ENCODE measurements at places on chromosomes 12 and 14.

GRCh38 chr14:106694638-106695393, 1168.4 kb downstream of the TMEM121 start:
- DNase-seq: no peak

- peak; percentile 66 for DNase-seq
These were observed 551 bp downstream of the METTL1 start for GRCh38 chr12:57771236-57771872.

- DNase-seq: no peak
These were observed 149.2 kb upstream of the BTG1 start for GRCh38 chr12:92294676-92295440.

- no peak for DNase-seq
These were observed 87.5 kb downstream of the SLC6A15 start for GRCh38 chr12:84825149-84825548.

- DNase-seq: no peak
These were observed 82.9 kb downstream of the RCOR1 start for GRCh38 chr14:102675396-102675795.

GRCh38 chr12:25322351-25322750, 71.6 kb upstream of the KRAS start:
- no peak for DNase-seq

GRCh38 chr12:110641521-110641920, 27.6 kb downstream of the TCTN1 start:
- no peak for DNase-seq

GRCh38 chr12:24359418-24359817, 409.9 kb upstream of the SOX5 start:
- DNase-seq: no peak

DNA sequence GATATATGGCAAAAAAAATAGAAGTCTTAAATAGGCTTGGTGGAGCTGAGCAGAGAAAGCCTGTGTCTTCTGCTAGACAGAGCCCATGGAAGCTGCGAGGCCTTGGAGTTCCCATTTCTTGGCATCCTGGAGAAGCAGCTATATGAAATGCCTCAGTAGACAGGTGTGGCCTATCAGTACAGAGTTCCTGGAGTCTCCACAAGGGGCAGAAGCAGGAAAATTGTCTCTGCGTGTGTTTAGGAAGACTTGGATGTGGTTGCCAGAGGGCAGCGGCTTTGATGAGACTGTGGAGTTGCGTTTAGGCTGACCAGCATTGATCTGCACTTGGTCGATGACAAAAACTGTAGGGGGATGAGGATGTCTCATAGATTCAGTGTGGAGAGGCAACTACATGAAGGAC, 334.5 kb upstream of the SEL1L start:
- DNase-seq: no peak

DNA sequence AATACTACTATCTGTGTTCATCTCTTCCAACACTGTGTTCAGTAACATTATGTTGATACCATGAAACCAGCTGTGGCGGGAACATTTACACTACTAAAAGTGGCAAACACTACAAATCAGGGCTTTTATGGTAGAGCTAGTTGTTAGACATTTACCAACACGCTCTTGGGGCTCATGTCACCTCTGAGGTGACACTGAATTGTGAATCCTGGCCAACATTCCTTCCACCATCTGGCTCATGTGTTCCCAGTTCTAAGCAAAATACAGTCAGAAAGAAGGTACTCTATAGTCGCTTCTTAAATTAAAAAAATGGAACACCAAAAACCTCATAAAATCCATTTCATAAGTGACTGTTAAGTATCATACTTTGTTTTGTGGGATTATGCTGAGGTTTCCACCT, 436.6 kb downstream of the FUT8 start:
- DNase-seq: no peak

DNA sequence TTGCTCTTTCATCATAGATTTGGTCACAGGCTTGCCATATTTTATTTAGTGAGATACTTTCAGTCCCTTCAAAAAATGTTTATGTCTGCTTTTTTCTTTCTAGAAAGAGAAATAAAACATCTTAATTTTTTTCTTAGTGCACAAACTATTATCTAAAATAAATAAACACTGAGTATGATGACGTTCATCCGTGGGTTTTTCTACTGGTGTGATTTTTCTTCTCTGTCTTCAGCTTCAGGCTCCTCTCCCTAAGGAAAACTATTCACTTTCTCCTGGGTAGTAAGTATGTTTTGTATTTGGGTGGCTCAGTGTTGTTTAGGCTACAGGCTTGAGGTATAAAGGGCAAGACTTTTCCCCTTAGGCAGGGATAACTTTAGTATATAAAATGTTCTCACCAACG, 154.7 kb downstream of the DACT1 start:
- no peak for DNase-seq

- DNase-seq: no peak
These were observed 4.0 kb downstream of the C1S start for GRCh38 chr12:7064516-7064915.

- DNase-seq: no peak
These were observed 12.1 kb downstream of the CCDC63 start for GRCh38 chr12:110858848-110859247.

DNA sequence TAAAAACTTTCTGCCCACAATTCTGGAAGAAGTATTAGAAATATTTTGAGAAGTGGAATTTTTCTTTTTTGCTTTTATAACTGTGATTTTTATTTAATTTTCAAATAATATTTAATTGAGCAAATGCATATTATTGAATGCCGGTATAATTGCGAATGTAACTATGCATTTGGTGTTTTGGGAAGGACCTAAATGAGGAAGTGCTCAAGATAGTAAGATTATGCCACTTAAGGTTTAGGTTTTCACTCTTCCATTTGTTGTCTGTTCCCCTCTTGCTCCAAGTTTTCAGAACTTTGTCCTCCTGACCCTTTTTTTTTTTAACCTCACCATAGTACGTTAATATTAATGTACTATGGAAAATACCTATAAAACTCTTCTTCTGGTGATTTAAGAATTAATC, 85.8 kb downstream of the KIAA0586 start:
- DNase-seq: no peak

DNA sequence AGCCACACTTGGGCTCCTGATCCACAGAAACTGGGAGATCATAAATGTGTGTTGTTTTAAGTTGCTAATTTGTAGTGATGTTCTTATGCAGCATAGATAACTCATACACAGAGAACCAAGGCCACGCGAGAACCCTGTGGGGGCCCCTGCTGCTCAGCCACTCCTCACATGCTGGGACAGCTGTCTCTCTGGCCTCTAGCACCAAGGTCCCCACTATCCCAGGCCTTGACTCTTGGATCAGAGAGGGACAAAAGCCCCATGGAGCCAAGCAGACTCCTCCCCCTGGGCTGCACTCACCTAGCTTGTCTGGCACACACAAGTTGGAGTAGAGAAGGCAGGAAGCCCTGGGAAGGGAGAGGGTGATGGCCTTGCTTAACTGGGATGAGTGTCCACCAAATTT, 11.3 kb downstream of the PLD4 start:
- no peak for DNase-seq

DNA sequence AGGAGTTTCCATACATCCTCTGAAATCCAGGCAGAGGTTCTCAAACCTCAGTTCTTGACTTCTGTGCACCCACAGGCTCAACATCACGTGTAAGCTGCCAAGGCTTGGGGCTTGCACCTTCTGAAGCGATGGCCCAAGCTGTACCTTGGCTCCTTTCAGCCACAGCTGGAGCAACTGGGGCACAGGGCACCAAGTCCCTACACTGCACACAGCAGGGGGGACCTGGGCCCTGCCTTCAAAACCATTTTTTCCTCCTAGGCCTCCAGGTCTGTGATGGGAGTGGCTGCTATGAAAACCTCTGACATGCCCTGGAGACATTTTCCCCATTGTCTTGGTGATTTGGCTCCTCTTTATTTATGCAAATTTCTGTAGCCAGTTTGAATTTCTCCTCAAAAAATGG, 10.6 kb downstream of the AREL1 start:
- DNase-seq: no peak

DNA sequence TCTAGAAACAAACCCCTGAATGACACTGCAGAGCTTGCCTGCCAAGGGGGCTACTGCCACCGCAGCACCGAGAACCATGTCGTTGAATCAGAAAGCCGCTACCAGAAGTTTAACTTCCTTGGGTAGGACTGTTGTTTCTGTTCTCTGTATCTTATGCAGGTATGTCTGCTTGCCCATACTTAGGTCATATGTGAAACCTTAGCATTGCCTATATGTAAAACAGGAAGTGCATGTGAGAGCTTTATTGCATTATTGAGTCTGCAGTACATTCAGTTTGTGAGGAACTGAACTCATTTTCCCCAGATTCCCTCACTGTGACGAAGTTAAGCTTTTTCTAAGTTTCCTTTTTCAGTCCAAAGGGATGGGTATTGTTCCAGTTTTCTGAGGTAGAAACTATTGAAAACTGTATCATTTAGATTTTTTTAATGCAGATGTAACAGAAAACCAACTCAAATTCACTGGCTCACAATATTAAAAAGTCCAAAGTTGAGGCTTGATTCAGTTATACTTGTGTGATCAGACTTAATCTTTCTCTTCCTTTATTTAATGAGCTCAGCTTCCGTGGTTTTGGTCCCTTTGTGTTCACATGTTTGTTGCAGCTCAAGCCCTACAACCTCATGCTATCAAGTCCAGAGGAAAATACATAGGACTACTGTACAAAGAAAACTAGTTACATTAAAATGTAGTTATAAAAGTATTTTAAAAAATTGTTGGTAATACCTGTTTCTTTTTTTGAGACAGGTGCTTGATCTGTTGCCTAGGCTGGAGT, 6.9 kb downstream of the FBXO34 start:
- DNase-seq: peak; percentile 39

DNA sequence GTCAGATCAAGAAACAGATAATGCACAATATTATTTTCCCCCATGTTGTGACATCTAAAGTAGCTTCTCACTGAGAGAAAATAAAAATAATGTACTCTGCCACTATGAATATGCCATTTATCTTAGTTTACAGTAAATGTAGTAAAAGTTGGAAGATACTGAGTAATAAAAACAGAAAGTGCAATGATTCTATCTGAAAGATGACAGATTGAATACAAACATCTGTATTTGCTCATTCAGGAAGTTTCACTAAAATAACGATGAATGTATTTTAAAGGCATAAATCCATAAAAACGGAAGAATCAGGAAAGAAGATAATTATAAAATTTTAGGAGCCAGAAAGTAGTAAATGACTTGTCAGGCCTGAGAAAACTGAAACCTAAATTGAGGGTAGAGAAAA, 18.2 kb downstream of the SLC35F4 start:
- DNase-seq: no peak

GRCh38 chr12:19847294-19848059, 408.2 kb downstream of the AEBP2 start:
- DNase-seq: peak; percentile 66

DNA sequence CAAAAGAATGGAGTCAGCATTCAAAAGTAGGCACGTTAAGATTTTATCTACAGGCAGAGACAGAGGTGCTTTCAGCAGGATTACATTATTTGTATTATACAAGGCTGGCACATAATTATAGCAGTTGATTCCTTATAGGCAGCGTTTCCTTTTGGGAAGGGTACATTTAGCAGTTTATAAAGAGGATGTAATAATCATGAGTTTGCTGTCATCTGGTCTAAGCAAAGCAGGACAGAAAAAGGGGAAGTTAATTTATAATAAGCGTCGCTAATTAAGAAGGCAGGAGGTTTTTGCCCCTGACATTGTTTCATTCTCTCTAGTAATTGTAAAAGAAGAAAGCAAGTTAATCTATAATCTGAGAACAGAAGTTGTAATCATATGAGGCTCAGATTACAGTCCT, 259.9 kb upstream of the MDGA2 start:
- DNase-seq: no peak

DNA sequence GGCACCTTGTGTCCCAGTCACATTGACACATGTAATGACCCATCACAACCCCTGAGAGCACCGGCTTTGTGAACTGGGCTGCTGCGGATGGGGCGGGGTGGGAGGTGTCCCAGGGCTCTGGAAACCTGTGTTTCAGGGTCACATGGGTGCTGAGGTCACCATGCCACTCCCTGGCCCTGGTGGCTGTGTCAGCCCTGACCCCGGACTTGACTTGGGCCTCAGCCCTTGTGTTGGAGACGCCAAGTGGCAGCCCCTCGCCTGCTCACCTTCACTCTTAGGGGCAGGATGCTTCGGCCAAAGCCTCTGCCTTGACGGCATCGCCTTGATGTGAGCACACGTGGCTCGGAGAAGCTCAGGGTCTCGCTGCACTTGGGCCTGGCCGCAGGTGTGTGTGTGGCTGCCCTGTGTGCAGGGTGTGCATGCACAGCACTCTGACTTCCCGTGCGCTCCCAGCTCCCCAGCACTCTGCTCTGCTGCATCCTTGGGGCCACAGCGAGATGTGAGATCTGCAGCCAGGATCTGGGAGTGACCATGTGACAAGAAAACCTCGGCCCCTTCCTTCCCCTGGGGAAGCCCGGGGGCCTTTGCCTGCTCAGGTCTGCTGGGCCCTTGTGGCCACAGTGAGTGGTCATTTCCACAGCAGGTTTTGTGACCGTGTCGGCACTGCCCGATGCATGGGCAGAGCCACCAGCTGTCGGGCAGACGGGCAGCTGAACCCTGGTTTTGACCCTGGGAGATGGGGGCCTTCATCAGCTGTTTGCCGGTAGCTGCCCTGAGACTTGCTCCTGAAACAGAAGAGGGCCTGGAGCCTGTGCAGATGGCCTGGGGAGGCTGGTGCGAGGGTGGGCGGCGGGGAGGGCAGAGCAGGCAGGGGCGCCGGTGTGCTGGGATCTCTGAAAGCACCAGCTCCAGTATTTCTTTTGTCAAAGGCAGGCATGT, 167.4 kb downstream of the KIF26A start:
- no peak for DNase-seq

DNA sequence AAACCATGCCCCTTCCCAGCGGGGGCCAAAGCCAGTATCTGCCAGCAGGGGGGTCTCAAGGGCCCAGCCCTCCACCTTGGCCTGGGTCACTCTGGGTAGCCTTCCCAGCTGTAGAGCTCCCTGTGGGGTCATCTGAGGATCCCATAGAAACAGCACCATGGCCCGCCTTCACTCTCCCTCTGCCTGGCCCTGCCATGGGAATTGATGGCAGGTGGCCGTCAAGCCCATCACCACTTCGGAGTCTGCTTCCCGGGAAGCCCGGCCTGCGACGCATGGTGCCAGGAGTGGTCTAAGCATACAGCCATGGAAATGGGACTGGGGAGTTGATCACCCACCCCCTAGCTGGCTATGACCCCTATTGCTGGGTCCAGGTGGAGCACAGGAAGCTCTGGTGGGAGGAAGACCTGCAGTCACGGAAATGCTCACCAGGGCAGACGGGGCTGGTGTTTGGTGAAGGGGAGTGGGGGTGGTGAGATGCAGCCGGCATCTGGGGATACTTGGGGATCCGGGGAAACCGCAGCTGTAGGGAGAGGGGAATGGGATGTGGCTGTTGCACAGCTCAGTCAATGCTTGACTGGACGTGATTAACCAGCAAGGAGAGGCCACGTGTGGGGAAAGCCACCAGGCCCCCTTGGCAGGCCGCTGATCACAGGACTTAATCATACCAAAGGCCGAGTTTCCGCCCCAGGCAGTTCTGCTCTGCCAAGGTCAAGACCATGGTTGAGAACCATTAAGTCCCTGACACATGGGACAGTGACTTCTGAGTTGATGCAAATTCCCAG, 52.2 kb upstream of the DIO3 start:
- no peak for DNase-seq

GRCh38 chr12:26396402-26396801, 201.0 kb downstream of the SSPN start:
- DNase-seq: no peak

Data from retinal pigment epithelial cell (primary cell).